Activated T-cell treated with anti-CD3 and anti-CD28 coated beads for 1 hour (primary cell): ENCODE measurements at places on chromosomes 1 and 21.

- DNase-seq = no peak
Observed at GRCh38 chr1:182785181-182785580, 4.4 kb upstream of the NPL start.

DNA sequence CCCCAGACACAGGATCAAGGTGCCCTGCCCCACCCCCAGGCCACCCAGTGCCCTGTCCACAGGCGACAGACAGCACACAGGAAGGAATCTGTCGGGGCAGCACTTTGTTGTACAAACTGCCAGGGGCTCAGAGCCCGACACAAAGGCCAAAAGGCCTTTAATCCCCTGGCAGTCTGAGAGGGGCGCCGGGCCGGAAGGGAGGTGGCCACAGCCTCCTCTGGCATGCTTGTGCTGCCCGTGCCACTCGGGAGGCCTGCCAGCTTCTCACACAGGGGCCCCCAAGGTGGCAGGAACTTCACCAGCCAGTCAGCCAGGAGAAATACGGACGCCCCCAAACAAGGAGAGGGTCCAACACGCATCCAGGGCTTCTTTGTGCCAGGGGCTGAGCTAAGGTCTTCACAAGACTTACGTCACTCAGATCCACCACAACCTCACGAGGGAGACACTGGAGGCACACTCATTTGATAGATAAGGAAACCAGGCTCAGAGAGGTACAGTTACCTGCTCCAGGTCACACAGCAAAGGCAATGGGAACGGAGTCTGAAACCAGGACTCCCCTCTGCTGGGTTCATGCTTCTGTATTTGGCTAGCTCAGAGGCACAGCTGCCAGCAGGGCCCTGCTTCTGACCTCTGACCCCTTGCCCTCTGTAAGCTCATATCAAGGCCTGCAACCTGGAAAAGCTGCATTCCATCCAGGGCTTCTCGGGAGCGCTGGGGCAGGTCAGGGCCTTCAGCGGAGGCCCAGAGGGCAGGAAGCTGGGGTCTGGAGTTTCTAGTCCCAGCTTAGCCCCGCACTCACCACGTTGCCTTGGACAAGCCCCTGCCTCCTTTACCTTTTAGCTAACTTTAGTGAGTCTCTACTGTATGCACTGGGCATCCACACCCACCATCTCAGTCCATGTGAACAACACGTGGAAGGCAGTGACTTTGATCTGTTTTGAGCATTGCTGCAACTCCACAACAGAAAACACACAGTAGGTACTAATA, 34.8 kb downstream of the HSPG2 start:
- DNase-seq = no peak

DNA sequence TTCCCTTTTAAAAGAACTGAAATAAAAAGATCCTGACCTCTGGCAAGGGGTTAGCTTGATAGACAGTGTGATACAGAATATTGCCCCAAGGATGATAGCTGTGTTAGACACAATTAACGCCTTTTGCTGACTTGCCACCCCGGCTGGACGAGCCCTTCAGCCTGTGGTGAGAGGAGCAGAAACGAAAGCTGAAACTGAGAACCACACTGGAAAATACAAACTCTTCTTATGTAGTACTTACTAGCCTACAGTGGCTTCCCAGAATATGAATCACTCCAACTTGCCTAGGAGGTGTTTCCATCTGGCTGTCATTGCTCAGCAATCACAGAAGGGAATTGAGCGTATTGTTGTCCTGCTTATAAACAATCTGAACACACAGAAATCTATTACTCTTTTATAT, 22.9 kb downstream of the SAMSN1 start:
- DNase-seq = no peak

- no peak for DNase-seq
Observed at GRCh38 chr1:47676311-47677054, 238.6 kb downstream of the FOXD2 start.

DNA sequence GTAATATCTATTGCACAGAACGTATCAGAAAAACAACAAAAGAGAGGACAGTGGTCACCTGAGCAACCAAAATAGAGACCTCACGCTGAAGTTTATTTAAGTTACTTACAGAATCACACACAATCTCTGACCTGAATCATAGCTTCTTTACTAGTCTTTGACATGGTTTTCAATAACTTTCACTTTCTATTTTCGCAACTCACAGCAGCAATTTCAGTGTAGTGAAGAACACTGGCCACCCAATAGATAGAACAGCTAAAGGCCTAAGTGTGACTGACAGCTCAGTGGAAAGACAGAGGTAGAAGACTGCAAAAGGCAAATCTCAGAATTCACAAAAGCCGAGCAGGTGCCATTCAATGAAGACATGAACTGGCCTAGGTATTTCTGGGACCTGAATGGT, 435.6 kb upstream of the CHRM3 start:
- DNase-seq = no peak

- no peak for DNase-seq
Observed at GRCh38 chr1:168421399-168422004, 122.3 kb downstream of the XCL2 start.

GRCh38 chr21:45574691-45575090, 32.5 kb upstream of the SLC19A1 start:
- DNase-seq = no peak

DNA sequence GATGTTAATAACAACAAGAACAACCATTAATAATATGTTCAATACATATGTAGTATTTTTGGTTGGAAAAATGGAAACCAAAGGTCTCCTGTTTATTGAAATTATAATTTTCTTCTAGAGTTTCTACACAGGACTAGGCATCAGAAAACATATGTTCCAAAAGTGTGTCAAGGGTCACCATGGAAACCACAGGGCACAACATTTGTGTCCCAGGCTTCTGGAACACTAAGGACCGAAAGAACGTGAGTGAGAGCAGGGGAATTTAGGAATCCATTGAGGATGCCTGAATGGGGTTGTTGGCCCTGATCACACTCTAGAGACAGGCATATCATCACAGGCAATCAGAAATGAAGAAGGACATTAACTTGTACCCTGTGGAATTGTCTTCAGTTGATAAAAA, 7.5 kb upstream of the CDC14A start:
- DNase-seq = no peak

DNA sequence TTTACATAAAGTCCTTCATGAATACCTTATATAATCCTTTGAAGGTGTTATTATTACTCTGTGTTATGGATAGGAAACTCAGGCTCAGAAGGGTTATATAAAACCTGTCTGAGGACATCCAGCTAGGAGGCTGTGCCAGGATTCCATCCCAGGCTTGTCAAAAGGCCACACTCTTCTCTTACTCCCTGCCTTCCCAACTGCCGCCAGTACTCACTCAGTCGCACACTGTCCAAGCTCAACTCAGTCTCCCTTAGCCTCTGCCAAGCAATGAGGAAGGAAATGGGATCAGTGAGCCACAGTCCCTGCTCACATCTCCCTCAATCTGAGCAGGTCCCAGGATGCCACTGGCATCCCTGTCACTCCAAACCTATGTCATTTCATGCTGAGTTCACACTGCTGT, 94.4 kb downstream of the NAV1 start:
- no peak for DNase-seq

DNA sequence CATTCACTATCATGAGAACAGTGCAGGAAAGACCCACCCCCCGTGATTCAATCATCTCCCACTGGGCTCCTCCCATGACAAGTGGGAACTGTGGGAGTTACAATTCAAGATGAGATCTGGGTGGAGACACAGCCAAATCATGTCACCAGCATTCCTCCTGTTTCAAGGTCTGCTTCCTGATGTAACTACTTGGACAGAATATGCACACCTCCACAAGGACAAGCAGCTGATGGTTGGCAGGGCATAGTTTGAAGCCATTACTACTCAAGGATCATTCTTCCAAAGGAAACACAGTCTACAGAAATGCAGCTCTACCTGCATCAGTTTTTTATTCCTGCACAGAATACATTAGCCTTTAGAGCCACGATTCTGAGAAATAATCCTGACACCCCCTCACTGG, 28.5 kb upstream of the RNF2 start:
- DNase-seq = no peak

GRCh38 chr1:151578941-151579340, 32.9 kb upstream of the SNX27 start:
- DNase-seq = no peak

- no peak for DNase-seq
Observed at GRCh38 chr1:115794976-115795639, 26.6 kb upstream of the CASQ2 start.

DNA sequence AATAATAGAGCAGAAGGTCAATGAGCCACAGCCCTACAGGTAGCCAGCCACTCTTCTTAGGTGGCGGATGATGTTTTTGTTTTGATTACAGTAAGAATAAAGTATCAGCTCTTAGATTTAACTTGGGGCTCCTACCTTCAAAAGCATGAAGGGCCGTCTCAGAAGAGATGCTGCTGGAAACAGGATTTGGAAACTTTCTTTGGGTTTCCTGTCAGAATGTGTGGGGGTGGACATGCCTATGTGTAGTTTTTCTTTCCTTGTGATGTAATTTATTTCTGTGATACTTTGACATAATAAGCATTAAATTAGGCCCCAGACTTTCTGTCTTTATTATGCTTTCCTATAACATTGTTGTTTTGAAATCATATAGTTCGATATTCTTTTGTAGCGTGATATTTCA, 1.5 kb downstream of the RAP1A start:
- DNase-seq = no peak

DNA sequence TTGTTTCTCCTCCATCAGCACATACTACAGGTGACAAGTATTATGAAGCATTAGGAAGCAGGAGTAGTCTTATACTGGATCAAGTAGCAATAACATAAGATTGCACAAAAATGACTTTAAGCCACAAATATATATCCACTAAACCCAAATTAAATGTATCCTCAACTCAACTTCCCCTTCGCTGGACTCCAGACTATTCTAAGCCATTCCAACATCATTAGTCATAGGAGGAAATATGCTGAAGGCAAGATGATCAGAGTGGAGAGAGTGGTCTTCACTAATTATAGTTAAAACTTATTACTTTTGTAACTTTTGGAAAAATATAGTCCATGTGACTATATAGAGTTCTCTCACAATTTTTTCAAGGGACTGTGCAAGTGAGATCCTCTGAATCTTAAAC, 390.7 kb upstream of the ZP4 start:
- DNase-seq = no peak

DNA sequence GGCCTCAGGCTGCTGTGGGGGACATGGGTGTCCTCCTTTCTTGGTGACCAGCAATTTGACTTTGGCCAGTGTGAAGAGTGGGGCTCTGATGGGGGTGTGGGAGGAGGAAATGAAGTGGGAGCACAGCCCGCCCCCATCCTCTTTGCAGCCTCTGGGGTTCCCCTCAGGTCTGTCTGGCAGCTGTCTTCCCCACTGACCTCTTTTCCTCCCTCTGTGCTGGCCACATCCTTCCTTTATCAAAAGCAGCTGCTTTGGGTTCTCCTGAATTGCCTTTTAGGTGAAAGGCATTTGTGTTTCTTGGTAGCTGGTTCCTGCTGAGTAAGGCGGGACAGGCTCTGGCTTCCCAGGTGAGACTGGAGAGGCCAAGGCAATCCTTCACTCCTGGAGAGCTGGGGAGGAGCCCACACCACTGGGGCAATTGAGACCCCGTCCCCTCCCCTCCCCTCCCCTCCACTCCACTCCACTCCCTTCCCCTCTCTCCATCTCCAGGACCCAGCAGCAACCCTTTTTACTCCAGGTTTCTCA, 24.9 kb downstream of the PCAT6 start:
- no peak for DNase-seq

DNA sequence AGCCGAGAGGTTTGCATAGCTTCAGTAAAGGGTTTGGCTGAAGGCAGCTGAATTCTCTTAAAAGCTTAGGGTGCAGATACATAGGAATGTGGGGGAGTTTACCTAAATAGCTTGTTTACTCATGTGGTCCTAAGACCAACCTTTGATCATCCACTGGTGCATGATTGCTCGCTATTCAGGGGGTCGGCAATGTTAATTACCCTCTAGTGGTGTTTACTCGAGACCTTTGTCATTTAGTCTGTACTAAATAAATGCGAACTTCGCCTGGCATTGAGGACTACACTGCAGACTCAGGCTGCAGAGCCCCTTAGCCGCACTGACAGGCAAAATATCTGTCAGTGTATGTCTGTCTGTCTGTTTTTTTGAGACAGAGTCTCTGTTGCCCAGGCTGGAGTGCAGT, 31.8 kb downstream of the TMEM63A start:
- no peak for DNase-seq

DNA sequence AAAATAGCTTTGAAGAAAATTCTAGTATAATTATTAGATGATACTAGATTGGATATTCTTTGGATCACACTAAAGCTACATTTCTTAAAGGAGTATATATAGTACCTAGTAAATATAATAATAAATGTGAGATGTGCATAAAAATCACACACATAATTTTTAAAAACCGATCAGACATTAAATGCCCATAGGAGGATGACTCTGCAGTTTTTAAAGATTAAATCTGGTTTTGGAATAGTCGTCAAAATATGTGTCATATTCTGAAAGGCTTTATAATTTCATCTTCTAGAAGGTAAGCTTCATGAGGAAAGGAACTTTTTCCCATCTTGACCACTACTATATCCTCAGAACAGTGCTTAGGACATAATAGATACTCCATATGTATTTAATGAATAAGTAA, 169.0 kb downstream of the NRIP1 start:
- no peak for DNase-seq

- no peak for DNase-seq
Observed at GRCh38 chr1:99957818-99958217, 12.0 kb upstream of the SLC35A3 start.

- no peak for DNase-seq
Observed at GRCh38 chr1:109653306-109653705, 2.6 kb upstream of the GSTM4 start.

GRCh38 chr1:160657250-160657781, 10.5 kb upstream of the SLAMF1 start:
- no peak for DNase-seq

GRCh38 chr1:85316321-85316720, 39.9 kb upstream of the BCL10 start:
- no peak for DNase-seq

- DNase-seq = no peak
Observed at GRCh38 chr1:25099343-25099951, 132.9 kb downstream of the SYF2 start.

DNA sequence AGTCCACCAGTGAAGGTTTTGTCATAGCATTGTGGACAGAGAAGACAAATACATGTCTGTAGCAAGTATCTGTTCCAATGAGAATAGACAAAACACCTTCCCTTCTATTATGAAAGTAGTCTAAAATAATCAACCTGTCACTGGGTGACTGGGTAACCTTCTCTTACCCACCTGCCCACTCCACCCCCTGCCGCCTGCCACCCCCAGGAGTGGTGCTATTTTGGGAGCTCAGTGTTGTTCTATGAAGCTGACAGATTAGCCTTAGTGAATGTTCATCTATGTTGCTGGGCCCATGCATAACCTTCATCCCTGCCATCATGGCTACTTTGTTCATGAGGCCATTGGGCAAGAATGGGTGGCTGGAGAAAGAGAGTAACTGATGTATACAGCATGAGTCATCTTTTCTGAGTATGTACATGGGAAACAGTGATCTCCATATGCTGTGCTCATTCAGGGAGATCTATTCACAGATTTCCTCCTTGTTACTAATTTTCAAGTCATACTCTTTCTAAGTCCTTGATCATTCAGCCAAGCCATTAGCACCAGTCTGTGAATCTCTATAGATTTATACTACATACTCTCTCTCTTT, 24.8 kb downstream of the MARK1 start:
- DNase-seq = no peak
